ENCODE measurements at places on chromosomes 16 and 17.

GRCh38 chr16:48471435-48471834 is 86.2 kb upstream of the SIAH1 start:
- DNase-seq = no peak

GRCh38 chr16:84379008-84379708 is 10.8 kb downstream of the ATP2C2 start:
- DNase-seq = no peak

- no peak for DNase-seq
Observed at GRCh38 chr16:69084289-69084688, 21.2 kb upstream of the HAS3 start.

GRCh38 chr17:49638818-49639217 is 39.1 kb downstream of the SPOP start:
- DNase-seq = no peak

DNA sequence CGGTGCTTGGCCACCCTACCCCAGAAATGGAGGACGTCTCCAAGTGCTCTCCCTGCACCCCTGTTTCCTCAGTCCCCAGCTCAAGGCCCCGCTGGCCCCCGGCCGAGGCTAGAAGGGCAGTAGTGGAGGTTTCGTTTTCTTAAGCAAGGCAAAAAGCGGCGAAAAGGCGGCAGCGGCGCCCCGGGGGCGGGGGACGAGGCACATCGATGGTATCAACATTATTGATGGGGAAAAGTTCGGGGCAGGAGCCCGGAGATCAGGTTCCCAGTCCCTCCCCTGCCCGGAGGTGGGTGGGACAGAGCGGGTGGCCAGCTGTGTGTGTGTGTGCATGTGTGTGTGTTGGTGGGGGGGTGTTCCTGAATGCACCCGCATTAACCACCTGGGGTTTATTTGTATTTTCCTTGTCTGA is 4.1 kb upstream of the SALL1 start:
- DNase-seq = no peak

DNA sequence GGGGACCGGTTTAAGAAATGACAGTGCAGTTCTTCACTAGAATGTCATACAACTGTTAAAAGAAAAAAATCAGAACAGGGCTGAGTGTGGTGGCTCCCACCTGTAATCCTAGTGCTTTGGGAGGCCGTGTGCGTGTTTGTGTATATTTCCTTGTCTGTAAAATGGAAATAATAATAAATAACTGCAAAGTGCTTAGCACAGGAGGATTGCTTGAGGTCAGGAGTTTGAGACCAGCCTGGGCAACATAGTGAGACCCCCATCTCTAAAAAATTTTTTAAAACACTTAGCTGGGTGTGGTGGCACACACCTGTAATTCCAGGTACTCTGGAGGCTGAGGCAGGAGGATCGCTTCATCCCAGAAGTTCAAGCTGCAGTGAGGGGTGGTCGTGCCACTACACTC is 2.5 kb downstream of the ACSM3 start:
- DNase-seq = no peak

GRCh38 chr16:3065069-3065741 is at the start of gene IL32:
TSS of gene IL32 (plus strand) at chr16:3065640. CDS start at chr16:3065812, 172 bp downstream.
- no peak for DNase-seq

- DNase-seq = no peak
Observed at GRCh38 chr17:76747716-76748363, 9.9 kb downstream of the MFSD11 start.

DNA sequence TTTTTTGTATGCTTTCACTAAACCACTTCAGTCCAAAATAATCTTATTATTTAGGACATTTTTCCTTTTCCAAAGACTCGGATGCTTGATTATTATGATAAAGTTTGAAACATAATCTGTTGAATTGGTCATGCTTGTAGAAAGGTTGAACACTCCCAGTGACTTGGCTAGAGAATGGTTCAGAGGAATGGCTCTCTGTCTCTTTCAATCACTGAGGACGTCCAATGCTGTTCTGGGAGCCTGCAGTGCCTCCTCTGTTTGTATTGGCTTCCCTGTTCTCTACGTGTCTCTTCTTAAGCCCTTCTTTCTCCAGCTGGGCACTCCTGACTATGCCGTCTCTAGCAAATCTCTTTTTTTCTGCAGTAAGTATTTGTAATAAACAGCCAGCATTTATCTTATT is 369.0 kb upstream of the DYNLRB2 start:
- no peak for DNase-seq

DNA sequence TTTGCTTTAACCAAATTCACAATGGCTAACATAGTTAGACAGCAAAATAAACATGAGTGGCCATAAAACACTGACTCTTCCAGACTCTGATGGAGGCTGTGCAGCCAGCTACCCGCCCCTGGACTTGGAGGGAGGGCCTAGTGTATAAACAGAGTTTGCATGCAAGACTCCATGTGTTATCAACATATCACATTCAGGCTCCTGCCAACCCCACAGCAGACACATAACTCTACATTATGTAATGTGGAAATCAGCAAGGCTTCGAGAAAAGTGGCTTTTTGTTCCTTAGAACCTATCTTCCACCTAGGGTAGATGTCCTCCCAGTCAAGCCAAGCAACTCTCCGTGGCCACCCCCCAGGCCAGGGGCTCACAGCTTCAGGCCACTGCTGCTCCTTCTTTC is 19.3 kb upstream of the SOX9 start:
- no peak for DNase-seq

- no peak for DNase-seq
Observed at GRCh38 chr16:51531271-51531670, 380.2 kb upstream of the SALL1 start.

DNA sequence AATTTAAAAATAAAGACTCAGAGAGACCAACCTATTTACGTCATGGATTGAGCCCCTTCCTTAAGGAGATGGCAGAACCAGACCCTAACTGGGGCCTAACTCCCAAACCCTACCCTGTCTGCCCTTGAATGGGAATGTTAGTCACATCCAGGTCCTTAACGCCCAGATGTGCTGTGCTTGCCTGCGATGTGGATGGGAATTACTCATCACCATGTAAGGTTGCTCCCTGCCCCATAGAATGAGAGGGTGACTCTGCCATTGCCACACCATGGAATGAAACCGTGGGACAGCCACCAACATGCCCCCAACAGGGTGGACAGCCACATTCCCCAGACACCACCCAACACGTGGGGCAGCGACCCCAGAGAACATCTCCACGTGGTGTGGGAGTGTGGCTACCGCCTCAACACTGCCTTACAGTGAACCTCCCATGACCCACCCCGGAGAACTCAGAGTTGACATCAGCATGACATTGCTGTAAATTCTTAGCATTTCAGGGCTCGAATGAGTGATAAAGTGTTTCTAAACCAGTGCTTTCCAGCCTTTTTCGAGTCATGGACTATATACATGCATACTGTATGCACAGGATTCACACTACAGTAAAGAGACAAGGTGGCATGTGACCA is 31.8 kb downstream of the SCNN1B start:
- no peak for DNase-seq

All from inflammatory macrophage (primary cell).